ENCODE measurements at places on chromosomes 2 and 18. TPM values are rescaled to one million over a fixed set of nuclear protein-coding genes. Genes with fewer than 3 reads are reported as not detected.

- H3K4me3 ChIP-seq = no peak overlapping the region
- peaks cover 5% of the 10 kb centered on the region for H3K4me1 ChIP-seq
- DNase-seq = no peak
- no peaks in the 10 kb centered on the region for H3K36me3 ChIP-seq
- no peak overlapping the region for H3K27ac ChIP-seq
- no peaks in the 10 kb centered on the region for H3K27me3 ChIP-seq
Measured at GRCh38 chr18:48961547-48961946, 10.8 kb upstream of the SMAD7 start.

The SAG gene
- total RNA-seq = not detected

DNA sequence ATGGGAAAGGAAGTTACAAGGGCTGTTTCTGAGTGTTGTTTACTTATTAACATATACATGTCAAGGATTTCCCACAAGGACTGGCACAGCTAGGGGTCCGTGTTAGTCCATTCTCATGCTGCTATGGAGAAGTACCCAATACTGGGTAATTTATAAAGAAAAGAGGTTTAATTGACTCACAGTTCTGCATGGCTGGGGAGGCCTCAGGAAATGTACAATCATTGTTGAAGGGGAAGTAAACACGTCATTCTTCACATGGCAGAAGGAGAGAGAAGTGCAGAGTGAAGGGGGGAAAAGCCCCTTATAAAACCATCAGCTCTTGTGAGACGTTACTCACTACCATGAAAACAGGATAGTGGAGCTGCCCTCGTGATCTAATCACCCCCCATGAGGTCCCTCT lies 128.9 kb upstream of the CELF4 start:
- no peak overlapping the region for H3K4me3 ChIP-seq
- H3K36me3 ChIP-seq = no peaks in the 10 kb centered on the region
- no peak for DNase-seq

The CFAP221 gene
- not detected for total RNA-seq

DNA sequence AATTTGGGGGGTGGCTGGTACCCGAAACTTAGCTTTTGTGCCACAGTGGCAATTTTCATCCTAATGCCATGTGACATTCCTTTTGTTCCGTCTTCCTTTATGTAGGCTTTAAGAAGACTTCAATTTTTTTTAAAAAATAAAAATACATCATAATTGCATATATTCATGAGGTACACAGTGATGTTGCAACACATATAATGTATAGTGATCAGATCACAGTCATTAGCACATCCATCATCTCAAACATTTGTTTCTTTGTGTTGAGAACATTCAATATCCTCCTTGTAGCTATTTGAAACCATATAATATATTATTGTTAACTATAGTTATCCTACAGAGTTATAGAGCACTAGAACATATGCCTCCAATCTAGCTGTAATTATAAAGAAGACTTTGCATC lies 6.0 kb upstream of the CLIP4 start:
- no peaks in the 10 kb centered on the region for H3K27me3 ChIP-seq
- H3K27ac ChIP-seq = no peak overlapping the region
- H3K36me3 ChIP-seq = no peaks in the 10 kb centered on the region
- H3K4me3 ChIP-seq = no peak overlapping the region

GRCh38 chr2:33786881-33787280 lies 187.8 kb upstream of the FAM98A start:
- H3K4me1 ChIP-seq = peaks cover 3% of the 10 kb centered on the region
- H3K4me3 ChIP-seq = no peak overlapping the region
- H3K27me3 ChIP-seq = no peaks in the 10 kb centered on the region
- H3K27ac ChIP-seq = no peak overlapping the region
- no peaks in the 10 kb centered on the region for H3K36me3 ChIP-seq
- no peak for DNase-seq

DNA sequence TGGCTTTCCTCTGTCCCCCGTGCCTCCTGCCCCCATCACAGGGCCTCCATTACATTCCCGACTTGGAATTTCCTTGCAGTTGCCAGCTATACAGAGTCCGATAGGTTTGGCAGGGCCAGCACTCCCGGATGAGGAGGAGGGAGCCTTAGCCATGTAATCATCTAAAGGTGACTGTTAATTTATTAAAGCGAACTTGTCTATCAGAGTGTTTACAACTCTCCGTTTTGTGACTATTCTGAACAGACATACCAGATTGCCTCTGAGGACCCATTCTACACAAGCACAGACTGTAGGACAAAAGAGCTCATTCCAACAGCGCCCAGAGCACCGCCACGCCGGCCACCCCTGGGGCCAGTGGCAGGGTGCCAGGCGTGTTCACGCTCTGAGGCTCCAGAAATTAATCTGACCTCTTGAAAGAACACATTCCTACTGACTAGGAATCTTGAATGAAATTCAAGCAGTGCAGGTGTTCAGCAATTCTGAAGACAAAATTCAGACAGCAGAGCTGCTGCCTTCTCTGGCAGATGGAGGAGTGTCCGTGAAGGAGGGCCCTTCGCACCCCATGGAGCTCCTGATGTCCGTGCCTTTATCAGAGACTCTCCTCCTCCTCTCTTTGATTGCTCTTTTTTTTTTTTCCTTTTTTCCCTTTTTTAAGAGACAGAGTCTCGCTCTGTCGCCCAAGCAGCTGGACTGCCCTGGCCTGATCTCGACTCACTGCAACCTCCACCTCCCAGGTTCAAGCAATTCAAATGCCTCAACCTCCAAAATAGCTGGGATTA lies 58.1 kb upstream of the RALBP1 start:
- H3K4me1 ChIP-seq = no peaks in the 10 kb centered on the region
- H3K27ac ChIP-seq = no peak overlapping the region
- H3K4me3 ChIP-seq = peak overlapping the region; percentile 16
- no peaks in the 10 kb centered on the region for H3K36me3 ChIP-seq

The MC5R gene
- total RNA-seq = not detected

DNA sequence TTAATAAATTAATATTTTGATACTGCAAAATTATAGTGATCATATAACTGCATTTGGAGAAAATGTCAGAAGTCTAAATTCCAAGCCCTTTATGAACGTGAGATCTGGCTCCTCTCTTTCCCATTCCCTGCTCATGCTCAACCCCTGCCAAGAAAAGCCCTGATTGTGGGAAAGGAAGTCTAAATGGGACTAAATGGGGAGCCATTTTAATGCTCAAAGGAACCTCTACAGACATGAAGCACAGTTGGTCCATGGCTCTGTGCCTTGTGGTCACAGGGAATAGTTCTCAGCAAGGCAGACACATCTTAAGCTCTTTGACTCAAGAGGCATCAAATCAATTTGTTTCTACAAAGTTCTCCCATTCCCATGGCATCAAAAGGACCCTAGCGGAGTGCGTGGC lies 29.3 kb upstream of the INSIG2 start:
- H3K36me3 ChIP-seq = no peaks in the 10 kb centered on the region
- no peak for DNase-seq
- no peak overlapping the region for H3K27ac ChIP-seq
- no peaks in the 10 kb centered on the region for H3K4me1 ChIP-seq

GRCh38 chr2:197889041-197889440 lies 84.6 kb downstream of the PLCL1 start:
- no peak for DNase-seq
- no peak overlapping the region for H3K4me3 ChIP-seq
- peaks cover 30% of the 10 kb centered on the region for H3K4me1 ChIP-seq
- H3K36me3 ChIP-seq = no peaks in the 10 kb centered on the region
- H3K27me3 ChIP-seq = no peaks in the 10 kb centered on the region

DNA sequence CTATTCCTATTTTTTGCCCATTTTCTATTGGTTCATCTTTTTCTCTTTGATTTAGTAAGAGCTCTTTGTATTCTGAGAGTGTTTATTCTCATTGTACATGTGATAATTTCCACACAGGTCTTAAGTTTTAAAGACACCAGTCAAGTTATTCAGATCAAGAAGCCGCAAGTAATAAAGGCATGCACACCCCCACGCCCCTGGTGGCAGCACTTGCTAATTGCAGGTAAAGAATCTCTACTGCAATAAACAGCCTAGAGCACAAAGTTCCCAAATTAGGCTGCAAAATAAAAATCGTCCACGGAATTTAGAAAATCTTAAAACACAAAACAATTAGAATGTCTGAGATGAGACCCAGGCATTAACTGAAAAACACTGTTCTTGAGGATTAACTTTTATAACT lies 45.2 kb downstream of the ST3GAL5 start:
- no peak overlapping the region for H3K27ac ChIP-seq
- H3K36me3 ChIP-seq = peaks cover 4% of the 10 kb centered on the region

GRCh38 chr18:79523736-79524180 lies 128.0 kb downstream of the NFATC1 start:
- H3K4me3 ChIP-seq = no peak overlapping the region
- no peaks in the 10 kb centered on the region for H3K27me3 ChIP-seq
- H3K27ac ChIP-seq = no peak overlapping the region
- H3K4me1 ChIP-seq = peaks cover 7% of the 10 kb centered on the region
- H3K36me3 ChIP-seq = peaks cover 10% of the 10 kb centered on the region
- DNase-seq = no peak
